ENCODE measurements at places on chromosomes 4 and X. TPM values are rescaled to one million over a fixed set of nuclear protein-coding genes. Genes with fewer than 3 reads are reported as not detected.

TLR6 gene
- total RNA-seq, result 1.1 TPM

CACNA1F gene
- not detected for total RNA-seq

GPRASP1 gene
- total RNA-seq, result 2.2 TPM

PPARGC1A gene
- total RNA-seq, result not detected

TEX13D gene
- total RNA-seq, result not detected

BRS3 gene
- total RNA-seq, result not detected

MAGEE2 gene
- not detected for total RNA-seq

PNMA5 gene
- not detected for total RNA-seq

TKTL1 gene
- total RNA-seq, result not detected

SULT1E1 gene
- total RNA-seq, result 8.5 TPM

RBM41 gene
- 10.7 TPM for total RNA-seq

DCAF4L1 gene
- 0.09 TPM for total RNA-seq

ARAF gene
- 16.8 TPM for total RNA-seq

PCDH10 gene
- 15.1 TPM for total RNA-seq

CLDN22 gene
- not detected for total RNA-seq

COL25A1 gene
- 4.6 TPM for total RNA-seq

TRIM75 gene
- not detected for total RNA-seq

NEUROG2 gene
- total RNA-seq, result not detected

MXRA5 gene
- total RNA-seq, result not detected

All from endothelial cell of coronary artery (primary cell).